ENCODE measurements at places on chromosomes 4 and X.

DNA sequence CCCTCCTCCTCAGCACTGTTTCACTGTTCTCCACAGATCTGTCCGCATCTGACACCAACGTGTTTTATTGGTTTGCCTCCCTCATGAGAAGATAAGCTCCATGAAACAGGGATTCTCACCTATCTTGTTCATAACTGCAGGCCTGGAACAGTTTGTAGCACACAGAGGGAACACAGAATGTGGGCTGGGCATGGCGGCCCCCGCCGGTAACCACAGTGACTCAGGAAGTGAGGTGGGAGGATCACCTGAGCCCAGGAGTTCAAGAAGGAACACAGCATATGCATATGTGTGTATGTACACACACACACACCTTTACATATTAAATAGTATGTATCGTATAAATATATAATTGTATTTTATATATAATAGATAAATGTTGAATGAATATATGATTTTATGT lies 168.6 kb downstream of the AFAP1 start:
- no peak for DNase-seq

DNA sequence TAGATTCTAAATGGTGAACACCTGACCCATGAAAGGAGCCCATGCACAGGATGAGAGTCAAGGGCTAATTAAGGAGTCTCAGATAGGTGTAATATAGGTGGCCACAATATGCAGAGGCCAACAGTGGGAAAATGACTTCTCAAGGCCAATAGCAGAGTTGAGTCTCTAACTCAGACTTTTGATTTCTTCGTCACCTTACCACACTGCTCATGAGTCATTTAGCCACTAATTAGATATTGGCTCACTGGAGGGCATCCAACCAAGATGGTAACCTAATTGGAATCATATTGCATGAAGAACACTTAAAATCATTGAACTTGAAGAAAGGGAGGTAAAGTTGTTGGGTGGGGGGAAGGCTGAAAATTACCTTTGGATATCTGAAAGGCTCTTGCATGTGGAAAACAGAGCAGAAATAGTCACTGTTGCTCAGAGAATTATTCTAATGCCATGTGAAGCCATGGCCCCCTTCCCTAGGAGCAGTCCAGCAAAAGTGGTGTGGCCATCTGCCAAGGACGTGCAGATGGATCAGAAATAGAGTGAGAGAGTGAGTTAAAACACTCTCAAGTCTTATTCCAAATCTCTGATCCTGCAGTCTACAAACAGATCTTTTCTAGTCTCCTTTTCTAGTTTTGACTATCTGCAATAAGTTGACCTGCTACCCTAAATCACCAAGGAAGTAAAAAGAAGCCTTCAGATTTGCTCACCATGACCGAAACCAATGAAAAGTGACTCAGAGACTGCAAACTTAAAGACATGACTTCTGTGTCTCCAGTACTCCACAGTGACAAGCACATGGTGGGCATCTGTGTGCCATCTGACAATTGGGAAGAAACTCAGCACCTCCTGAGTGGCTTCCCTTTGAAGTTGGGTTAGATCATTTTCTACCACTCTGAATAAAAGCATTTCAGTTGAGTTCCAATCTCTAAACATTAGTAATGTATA lies 93.9 kb upstream of the C1QTNF7 start:
- no peak for DNase-seq

DNA sequence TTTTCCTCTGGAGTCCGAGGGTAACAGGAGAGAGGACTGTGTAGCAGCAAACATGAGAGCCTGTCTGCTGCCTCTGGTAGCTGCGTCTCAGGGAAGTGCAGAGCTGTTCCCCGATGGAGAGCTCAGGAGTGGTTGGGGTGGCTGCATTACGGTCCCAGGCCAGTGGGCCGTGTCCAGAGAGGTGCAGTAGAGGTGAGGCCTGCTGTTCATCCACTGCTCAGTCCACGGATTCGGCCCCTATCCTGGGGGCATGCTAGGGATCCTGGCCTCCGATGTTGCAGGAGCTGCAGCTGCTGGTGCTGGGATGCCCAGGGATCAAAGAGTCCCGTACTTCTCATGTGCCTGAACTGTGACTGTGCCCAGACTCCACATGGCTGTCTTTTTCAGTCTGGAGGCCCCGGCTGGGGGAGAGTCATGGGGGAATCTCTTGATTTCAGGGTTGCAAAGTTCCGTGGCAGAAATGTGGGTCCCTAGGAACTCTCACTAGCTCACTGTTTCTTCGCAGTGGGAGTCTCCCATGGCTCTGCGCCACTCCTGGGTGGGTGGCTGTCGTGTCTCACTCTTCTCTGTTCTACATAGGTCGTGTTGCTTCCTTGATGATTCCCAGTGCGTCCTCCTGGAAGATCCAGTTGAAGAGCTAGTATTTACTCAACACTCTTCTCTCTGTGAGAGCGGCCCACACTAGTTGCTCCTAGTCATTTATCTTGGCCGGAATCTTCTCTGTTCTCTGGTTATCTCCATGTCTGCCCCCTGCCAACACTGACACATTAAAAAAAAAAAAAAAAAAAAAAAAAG lies 109.5 kb upstream of the CENPE start:
- DNase-seq: no peak

GRCh38 chr4:20019310-20020015 lies 232.2 kb upstream of the SLIT2 start:
- no peak for DNase-seq

DNA sequence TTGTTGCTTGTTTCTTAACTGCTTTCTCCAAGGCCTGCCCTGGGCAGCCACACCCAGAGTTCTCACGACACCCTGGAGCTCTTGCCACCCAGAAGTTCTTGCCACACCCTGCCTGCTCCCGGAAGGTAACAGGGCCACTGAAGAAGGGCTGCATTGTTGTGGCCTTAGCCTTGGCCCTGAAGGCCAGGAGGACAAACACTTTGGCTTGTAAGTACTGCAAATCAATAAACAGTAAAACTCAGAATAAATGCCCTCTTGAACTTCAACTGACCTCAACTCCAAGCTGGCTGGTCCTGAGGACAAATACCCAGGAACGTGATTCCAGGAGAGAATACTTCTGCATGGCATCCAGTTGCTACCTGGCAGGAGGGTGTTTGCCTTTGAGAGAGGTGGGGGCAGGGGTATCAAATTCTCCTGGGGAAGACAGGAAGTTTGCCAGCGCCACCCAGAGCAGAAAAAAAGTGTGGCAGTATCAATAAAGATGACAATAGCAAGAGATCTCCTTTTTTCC lies 54.1 kb downstream of the TLR10 start:
- DNase-seq: peak; percentile 17

DNA sequence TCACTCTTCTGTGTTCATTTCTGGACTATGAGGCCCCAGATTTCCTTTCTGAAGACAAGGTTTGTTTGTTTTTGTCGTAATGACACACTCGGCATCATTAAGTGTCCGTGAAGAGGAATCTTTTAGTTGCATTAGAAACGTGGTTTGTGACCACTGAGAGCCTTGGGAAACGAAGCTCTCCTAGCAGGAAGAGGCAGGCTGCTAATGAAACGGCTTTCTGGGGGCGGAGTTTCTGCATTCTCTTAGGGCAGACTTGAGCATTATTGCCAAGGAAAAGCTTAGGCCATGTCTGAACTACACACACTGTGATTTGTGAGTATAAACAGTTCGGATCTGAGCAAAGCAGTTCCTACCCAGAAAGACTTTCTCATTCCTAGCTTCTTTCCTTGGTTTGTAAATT lies 64.0 kb downstream of the SOX3 start:
- DNase-seq: no peak

DNA sequence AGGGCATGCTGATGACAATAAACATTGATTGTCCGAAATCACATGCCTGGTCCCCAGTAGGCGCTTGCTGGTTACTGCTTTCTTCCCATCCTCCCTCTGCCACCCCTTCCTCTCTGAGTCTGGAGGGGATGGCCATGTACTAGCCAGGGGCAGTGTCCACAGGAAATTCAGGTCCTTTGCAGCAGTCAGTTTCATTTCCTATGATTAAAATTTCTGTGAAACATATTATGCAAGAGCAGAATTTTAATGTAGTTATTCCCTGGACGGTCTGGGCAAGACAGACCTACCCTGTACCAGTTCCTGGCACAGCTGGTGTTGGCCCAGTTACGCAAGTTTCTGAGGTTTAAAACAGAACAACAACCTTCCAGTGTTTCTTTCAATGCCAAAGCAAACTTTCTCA lies 28.2 kb upstream of the TLR2 start:
- DNase-seq: peak; percentile 75

GRCh38 chrX:118655561-118656246 lies 71.7 kb upstream of the IL13RA1 start:
- no peak for DNase-seq

GRCh38 chrX:104122829-104123228 lies 10.5 kb downstream of the ZCCHC18 start:
- peak; percentile 33 for DNase-seq

DNA sequence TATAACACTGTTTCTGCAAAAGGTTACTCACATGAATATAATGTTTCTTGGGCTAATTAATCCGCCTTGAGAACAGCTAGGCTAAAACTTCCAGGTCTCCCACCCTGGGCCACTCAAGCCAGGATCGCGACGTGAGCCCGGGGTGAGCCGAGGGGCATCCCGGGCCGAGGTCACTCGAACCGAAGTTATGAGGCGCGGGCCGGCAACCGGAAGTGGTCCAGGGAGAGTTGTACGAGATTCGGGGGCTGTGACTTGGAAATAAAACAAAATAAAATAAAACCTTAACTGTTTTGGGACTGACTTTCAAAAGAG lies 317 bp downstream of the CMC4 start:
- no peak for DNase-seq

DNA sequence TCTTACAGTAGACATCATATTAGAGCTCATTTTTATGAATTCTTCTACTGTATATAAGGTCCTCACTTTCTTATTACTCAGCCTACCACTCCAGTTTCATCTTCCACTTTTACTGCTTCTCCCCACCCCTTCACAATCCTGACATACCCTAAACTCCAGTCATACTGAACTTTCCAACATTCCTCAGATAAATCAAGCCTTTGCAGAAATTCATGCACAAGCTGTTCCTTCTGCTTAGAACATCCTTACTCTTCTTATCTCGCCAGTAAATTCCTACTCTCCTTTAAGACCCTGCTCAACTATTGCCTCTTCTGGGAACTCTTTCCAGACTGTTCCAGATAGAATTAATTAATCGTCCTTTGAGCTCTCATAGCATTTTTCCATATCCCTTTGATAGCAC lies 24.8 kb downstream of the RTL9 start:
- no peak for DNase-seq

GRCh38 chr4:165631208-165631894 lies 241.7 kb upstream of the TLL1 start:
- DNase-seq: no peak

GRCh38 chr4:110128472-110128919 lies 69.9 kb downstream of the ELOVL6 start:
- no peak for DNase-seq

GRCh38 chr4:107468156-107468555 lies 251.9 kb downstream of the PAPSS1 start:
- DNase-seq: no peak
